ENCODE measurements at places on chromosomes 1 and 21.
A peak's percentile ranks its signal among the peaks of the same experiment; 100 is the strongest.

- DNase-seq, result peak; percentile 67
Observed at GRCh38 chr1:10253755-10254154, 43.4 kb downstream of the KIF1B start.

DNA sequence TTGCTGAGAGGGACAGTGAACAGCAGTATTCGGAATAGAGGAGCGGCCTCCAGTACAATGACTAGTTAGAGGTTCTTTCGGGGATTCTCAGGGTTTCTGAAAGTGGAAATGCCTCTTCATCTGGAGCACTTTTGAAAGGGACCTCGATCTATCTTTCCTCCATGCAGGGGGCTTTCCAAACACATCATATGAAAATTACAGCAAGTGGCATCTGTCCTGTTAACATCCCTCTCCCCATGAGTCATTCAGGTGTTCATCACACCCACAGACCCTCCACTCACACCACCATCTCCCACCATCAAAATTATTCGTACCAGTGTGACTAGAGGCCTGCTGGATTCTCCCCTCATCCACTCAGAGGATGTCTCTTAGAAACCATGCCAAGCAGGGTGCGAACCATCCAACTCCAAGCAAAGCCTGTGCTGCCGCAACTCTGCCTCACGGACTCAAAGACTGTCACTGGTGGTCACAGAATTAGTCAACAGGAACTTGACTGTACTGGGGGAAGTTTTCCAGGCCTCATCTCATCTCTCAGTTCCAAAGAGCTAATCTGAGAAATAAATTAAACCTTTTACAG is 211.1 kb downstream of the MRPL39 start:
- no peak for DNase-seq

DNA sequence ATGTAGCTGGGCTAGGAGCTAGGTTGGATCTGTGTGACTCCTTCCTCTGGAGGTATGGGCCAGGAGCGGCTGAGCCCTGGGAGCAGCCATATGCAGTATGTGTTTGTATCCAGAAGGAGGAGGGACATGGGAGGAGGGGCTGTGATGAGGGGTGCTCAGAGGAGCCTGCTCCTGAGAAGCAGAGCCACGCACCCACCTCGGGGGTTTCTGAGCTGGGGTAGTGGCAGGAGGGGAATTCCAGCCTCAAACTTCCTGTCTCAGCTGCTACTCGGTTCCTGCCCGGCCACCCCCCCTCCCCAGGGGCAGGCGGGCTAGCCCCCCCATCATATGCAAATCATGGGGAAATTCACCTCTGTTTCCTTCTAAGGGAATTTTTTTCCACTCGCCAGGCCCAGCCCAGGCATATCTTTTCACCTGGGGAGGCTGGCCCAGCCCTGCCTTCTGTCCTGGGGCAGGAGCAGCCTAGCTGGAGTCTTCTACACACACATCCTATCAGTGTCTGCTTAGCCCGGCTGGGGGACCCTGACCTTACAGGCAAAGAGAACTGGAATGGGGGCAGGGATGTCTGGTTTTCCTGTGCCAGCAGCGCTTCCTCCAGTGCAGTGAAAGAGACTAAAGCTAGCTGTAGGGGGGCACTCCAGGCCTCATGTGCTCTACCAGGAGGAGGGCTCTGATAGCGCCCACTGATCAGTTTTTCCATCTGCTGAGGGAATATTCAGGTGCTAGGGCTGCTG is 3.0 kb downstream of the ZC3H12A start:
- peak; percentile 81 for DNase-seq

DNA sequence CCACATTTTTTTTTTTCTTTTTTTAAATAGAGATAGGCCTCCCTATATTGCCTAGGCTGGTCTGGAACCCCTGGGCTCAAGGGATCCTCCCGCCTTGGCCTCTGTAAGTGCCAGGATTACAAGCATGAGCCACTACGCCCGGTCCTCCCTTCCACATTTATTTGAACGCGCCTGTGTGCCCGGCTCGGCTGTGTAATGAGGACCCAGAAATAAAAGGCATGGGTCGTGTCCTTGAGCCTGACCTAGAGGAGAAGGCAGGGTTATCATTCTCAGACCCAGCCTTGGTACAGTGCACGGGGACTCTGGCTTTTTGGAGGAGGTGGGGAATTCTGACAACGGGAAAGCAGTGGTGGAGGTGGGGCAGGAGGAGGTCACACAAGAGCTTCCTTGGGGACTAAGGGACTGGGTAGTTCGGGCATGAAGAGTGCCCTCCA is 841 bp downstream of the CENPF start:
- DNase-seq, result no peak

DNA sequence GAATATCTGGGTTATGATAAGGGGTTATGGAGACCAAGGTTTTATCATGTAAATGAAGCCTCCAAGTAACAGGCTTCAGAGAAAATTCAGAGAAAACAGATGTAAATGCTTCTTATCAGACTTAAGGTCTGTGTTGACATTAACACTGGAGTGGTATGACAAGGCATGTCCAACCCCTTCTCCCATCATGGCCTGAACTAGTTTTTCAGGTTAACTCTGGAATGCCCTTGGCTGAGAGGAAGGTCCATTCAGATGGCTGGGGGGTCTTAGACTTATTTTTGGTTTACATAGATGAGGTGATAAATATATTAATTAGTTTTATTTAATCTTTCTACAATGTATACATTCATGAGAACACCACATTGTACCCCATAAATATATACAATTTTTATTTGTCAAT is 399.6 kb downstream of the TBX15 start:
- no peak for DNase-seq

DNA sequence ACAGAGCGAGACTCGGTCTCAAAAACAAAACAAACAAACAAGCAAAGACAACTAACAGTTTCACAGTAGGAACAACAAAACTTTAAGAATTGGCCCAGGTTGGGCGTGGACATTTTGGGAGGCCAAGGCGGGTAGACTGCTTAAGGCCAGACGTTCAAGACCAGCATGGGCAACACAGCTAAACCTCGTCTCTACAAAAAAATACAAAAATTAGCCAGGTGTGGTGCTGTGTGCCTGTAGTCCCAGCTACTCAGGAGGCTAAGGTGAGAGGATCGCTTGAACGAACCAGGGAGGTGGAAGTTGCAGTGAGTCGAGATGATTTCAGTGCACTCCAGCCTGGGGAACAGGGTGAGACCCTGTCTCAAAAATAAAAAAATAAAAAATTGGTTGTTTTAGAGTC is 13.5 kb downstream of the GTF2B start:
- DNase-seq, result no peak

GRCh38 chr1:169474302-169474995 is 11.3 kb downstream of the SLC19A2 start:
- DNase-seq, result no peak

DNA sequence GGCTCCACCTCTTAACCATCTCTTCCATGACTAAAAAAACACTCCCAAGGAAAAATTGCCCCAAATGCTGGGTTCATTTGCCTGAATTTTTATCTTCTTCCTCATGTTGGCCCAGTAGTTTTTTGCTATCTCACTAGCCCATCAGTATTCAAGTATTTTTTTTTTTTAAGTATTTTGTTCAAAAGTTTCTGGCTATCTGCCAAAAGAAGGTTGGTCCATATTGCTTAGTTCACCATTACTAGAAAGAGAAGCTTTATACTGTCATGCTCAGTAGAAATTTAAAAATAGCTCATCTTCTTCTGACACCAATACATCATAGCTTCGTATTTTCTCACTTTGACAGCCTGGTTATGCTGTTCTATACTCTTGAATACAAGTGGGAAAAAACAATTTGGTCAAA is 41.0 kb upstream of the PDE9A start:
- no peak for DNase-seq

- DNase-seq, result no peak
Observed at GRCh38 chr1:46456411-46456963, 33.1 kb upstream of the DMBX1 start.

DNA sequence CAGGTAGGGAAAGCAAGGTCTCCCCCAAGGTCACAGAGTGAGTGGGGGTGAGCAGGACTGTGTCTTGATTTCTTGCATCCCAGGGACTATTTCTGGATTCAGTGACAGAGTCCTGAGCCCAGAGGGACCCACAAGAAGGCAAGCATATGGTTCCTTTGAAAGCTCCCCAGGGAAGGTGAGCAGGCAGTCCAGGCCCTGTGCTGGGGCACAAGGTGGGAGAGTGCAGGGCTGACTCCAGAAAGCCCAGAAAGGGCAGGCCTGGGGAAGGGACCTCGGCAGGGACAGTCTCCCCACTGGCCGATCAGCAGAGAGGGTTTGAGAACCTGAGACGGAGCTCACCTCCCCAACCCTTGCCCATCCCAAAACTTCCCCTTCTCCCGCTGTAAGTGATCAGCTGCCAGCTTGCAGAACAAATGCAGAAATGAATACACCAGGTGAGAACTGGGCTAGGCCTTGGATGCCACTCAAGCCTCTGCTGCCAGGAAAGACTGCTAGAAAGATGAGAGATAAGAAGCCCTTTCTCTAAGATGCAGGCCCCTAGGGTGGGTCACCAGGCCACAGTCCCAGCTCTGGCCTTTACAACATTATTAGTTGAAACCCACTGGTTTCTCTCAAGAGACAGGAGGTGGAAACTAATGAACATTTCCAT is 121.0 kb downstream of the GLIS1 start:
- no peak for DNase-seq

- no peak for DNase-seq
Observed at GRCh38 chr1:55466373-55466772, 251.2 kb upstream of the USP24 start.

- no peak for DNase-seq
Observed at GRCh38 chr1:154884869-154885701, 15.0 kb upstream of the KCNN3 start.

- DNase-seq, result no peak
Observed at GRCh38 chr1:218692808-218693207, 347.7 kb downstream of the TGFB2 start.

DNA sequence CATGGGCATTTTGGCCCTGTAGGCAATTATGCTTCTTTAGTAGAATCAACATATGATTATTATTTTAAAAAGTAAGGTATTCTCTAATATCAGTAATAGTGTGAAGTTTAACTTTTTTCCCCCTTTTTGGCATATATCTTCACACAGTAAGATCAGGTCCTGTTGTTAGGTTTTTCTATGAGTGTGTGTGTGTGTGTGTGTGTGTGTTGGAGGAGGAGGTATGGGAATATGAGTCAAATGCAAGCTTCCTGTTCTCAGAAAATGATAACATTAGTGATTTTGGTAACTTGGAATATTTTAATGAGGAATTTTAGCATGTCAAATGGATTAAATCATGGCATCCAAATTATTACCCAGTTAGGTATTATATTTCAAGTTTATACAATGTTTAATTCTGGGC is 65.8 kb upstream of the BCL10 start:
- DNase-seq, result no peak

DNA sequence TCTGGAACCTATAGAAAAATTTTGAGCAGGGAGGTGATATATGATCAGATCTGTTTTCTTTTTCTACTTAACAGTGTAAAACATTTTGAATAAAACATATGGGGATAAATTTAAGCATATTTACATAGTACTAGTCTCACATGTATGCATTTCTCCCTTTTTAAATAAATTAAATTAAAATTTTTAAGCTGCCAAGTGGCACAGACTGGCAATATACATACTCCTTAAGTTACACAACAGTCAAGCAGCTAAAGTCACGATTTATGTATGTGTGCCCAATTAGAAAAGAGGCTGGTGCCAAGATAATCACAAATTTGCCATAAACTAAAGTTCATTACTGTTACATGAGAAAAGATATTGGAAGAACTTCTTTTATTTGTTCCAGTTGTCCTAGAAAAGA is 532.0 kb downstream of the RWDD3 start:
- no peak for DNase-seq

- no peak for DNase-seq
Observed at GRCh38 chr1:93800856-93801255, 78.2 kb downstream of the DNTTIP2 start.

DNA sequence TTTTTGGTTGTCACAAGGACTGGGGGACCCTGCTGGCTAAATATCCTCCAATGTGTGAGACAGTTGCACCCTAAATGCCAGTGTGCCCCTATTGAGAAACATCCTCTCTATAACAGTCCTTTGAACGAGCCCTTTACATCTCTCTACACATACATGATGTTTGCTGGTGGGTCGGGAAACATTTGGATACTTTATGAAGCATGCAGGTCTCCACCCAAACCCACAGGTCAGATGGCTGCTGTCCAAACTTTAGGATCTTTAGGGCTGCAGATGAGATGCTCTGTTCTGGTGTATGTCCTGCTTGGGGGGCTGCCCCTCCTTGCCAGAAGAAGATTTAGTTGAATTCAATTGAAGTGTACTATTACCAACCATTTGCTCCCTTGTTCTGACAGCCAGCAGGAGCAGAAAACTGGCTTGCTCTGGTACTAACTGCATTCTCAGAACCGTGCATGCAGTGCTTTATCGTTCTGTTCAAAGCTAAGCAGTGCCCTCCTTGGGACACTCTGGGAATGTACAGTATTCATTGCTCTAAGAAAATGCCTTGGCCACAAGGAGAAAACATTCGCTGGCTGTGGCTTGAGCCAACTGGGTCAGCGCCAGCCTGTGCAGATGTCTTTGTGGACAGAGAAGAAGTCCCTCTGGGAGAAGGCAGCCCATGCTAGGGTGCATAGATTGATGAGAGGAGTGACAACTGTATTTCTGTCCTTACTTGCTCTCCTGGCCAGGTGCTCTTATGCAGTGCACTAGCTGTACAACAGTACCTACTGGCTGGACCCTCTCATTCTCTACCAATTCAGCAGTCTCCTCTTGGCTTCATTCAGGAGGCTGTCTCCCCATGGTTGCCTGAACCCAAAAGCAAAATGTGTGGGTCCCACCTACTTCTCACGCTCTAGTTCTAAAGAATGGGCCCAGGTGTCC is 61.4 kb upstream of the DIRAS3 start:
- peak; percentile 58 for DNase-seq

- no peak for DNase-seq
Observed at GRCh38 chr1:50422946-50423669, at the start of gene DMRTA2. Gene DMRTA2 (minus strand): TSS chr1:50423443. CDS start chr1:50421536, 1,907 bp downstream.

DNA sequence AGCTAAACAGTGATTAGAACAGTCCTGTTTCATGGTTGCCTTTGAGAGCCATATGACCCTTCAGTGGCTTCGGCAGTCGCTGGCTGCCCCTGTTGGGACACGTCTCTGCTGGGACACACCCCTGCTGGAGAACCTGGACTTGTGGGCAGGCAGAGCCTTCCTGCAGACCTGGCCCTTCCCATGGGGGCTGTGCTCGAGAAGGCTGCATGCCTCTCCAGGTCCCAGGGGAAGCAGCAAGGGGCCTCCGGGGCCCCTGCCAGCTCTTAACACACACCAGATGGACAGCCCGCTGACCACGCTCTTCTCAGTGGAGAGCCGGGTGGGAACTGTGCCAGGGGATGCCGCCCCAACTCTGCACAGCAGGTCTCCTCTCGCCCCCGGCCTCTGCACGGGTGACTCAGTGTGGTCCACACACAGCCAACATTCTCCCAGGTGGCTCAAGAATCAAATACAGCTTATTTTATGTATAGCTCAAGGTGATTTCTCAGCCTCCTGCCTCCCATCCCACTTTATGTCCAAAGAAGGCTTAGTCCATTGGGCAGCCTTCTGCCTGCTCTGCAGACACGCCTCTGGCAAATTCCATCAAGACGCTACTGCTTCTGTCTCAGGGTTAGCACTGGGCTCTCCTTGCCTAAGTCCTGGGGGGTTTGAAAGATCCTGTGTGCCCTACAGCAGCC is 450.8 kb downstream of the KIF26B start:
- DNase-seq, result no peak

DNA sequence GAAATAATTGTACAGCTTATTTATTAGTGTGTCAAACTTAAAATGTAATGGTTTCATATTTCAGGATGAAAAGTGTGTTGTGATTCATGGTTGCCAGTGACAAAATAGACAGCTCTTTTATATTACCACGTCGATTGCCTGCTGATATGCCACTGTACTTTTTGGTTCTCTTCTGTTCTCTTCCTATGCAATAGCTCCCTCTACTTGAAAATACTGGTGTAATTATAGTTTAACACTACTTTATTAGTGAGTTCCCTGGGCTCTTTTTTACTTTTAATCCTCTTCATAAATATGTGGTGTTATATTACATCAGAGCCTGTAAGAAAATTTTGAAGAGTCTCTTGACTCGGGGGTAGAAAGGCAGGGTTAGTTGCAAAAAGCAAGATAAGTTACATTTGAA is 111.3 kb downstream of the PATJ start:
- no peak for DNase-seq
